ENCODE measurements at places on chromosomes 5 and 9.

GRCh38 chr5:100469767-100470166 is 65.4 kb upstream of the FAM174A start:
- no peak for DNase-seq

- no peak for DNase-seq
Measured at GRCh38 chr5:32190095-32190494, 16.0 kb upstream of the GOLPH3 start.

GRCh38 chr9:70352802-70353201 is 61.7 kb downstream of the KLF9 start:
- DNase-seq = peak; percentile 49

DNA sequence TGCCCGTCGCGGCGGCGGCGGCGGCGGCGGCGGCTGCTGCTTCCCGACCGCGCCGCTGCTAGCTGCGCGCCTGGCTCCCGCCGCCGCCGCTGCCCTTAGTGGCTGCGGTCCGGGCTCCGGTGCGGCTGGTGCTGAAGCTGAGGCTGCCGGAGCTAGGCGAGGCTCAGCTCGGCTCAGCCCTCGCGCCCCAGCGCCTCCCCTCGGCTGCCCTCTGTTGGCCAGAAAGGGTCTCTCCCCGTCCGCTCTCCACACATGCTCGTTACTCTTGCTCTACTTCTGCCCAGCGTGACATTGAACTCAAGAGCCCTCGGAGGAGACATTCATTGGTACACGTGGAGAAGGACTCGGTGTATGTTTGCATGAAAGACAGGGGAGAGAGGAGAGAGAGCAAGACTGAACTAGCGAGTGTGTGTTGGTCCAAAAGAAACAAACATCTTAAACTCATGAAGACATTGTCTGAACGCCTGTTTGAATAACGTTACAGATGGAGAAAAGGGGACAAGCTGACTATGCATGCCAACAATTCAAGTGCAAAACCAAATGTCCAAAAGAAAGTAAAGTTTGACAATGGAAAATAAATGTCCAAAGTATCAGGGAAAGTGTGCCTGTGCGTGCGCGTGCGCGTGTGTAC is at the start of gene HCN1:
Gene HCN1 (minus strand): TSS at position 175 of the 631 bp plus-strand sequence.
- peak; percentile 60 for DNase-seq

- no peak for DNase-seq
Measured at GRCh38 chr9:133612051-133612450, 2.9 kb upstream of the FAM163B start.

GRCh38 chr9:129434187-129434586 is 186.7 kb downstream of the C9orf50 start:
- no peak for DNase-seq

- no peak for DNase-seq
Measured at GRCh38 chr9:105281926-105282325, 37.5 kb downstream of the SLC44A1 start.

GRCh38 chr9:23254404-23255184 is 571.4 kb downstream of the ELAVL2 start:
- DNase-seq = no peak

DNA sequence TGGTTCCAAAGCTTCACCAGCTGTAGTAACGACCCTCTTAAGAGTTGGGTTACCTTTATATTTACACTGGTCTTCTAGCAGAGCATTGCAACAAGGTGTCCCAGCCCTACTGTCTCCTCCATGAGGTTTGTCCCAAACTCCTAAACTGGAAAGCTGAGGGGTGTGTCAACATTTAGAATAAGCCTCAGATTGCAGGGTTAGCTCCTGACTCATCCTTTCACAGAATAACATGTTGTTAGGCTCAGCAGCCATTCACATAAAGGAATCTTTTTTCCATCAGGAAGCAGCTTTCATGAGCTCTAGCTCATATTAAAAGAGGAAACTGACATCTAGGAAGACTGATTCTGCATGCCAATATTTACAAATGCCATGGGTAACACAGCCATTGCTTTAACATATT is 238.7 kb downstream of the EFNA5 start:
- no peak for DNase-seq

DNA sequence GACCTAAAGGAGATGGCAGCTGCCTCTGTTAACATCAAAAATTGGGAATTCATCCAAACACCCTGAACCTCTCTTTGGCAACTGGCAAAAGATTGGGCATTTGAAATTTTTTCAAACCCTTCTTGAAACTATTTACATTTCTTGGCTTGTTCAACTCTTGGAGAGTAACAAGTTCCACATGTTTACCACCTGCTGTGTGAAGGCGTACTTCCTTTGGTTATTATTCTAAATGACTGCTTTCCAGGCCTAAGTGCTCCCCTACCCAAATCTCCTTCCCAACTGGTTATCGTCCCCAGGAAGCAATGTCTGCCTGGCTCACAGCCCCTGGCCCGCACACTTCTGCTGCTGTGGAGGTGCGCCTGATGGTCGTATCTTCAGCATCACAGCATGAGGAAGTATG is 422.7 kb downstream of the DMAC1 start:
- peak; percentile 23 for DNase-seq

GRCh38 chr5:111745075-111745739 is 11.8 kb downstream of the NREP start:
- DNase-seq = no peak

GRCh38 chr5:157150995-157151394 is 8.3 kb upstream of the MED7 start:
- DNase-seq = no peak

GRCh38 chr9:83706676-83707517 is 861 bp downstream of the UBQLN1 start:
- DNase-seq = peak; percentile 11

DNA sequence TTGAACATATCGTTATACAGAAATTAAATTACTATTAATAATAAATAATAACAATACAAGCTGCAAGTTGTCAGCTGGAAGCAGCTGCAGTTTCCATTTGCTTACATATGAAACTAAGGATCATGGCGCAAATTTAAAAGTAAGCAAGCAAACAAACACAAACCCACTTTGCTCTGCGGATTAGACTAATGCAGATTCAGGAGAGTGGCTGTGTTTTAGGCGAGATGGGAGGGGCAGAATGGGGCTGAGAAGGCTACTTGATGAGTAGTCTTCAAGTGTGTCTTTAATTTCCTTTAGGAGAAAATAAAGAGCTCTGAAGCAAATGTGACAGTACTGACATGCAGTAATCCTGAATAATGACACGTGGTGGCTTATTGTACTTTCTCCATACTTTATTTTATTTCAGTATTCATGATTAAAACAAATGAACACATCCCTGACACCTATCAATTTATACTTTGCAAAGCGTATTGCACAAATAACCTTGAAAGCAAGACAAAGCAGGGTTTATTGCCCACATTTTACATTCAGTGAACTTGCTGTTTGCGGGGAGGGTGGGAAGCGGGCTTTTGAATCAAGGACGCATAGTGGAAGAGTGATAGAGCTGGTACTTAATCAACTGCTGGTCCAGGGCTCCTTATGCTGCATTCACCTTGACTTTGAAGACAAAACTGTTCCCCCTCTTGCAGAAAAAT is 221.4 kb upstream of the TRIM32 start:
- DNase-seq = no peak

GRCh38 chr9:124205686-124206352 is 51.9 kb upstream of the NEK6 start:
- DNase-seq = no peak

DNA sequence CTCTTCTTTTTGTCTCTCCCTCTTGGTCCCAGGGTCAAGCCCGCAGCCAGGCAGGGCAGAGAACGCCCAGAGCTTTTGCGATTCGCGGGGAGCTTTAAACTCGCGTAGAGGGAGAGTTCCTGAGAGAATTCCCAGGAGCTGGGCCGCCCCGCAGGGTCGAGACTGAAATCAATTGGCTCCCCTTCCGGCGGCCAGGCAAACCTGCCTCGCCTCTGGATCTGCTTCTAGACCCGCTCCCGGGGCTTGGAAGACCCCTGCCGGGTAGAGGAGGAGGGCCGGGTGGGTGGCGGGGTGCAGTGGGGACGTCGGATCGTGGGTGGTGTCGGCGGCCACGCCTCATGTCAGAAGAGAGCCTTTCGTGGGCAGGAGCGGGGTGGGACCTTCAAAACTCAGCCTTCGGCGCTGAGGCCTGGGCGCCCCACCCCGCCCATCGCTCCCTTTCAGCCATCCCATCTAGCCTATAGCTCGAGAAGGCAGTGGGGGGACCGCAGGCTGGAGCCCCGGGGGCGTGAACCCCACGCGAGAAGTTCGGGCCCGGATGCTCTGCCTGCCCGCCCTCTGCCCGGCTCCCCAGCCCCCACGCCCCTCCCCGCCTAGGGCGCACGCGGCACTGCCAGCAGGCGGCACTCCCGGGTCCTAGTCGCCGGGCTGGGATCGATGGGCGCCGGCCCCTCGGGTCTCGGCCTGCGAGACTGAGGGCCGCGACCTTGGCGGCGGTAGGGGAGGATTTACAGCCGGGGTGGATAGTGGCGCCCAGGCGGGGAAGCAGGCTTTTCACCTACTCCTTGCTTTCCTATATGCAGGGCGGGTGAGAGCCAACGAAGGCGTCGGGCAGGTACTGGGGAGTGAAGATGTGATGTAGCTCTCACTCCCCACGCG is 6.1 kb downstream of the PRDM6 start:
- no peak for DNase-seq

DNA sequence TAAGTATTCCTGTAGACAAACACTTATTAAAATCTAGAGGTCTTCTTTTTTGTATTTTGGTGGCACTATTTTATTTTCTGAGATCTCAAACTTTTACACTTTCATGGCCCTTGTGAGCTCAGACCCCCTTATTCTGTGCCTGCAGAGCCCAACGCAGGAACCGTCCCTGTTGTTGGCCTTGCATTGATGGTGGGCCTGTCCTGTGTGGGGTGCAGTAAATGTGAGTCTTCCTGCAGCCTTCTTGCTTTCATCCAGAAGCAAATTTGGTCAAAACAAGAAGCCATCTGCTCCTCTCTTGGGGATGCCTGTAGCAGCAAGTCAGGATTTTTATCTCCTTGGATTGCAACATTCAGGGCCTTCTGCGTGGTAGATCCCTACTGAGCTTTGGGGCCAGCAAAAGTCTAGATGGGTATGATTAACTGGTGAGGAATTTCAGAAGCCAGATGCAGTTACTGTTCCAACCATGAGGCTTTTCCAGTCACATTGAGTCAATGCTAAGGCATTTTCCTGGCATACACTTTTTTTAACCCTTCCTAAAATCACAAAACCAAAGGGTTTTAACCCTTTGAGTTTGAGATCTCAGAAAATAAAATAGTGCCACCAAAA is 31.7 kb downstream of the BASP1 start:
- no peak for DNase-seq

GRCh38 chr5:96733771-96734500 is 71.8 kb downstream of the CAST start:
- no peak for DNase-seq

Data from NCI-H1092 treated with DMSO at 0.1 percent for 48 hours (cell line).